Bone marrow (tissue), 2 donors: ENCODE measurements at places on chromosomes 2 and 18.
A peak's percentile ranks its signal among the peaks of the same experiment; 100 is the strongest.

DNA sequence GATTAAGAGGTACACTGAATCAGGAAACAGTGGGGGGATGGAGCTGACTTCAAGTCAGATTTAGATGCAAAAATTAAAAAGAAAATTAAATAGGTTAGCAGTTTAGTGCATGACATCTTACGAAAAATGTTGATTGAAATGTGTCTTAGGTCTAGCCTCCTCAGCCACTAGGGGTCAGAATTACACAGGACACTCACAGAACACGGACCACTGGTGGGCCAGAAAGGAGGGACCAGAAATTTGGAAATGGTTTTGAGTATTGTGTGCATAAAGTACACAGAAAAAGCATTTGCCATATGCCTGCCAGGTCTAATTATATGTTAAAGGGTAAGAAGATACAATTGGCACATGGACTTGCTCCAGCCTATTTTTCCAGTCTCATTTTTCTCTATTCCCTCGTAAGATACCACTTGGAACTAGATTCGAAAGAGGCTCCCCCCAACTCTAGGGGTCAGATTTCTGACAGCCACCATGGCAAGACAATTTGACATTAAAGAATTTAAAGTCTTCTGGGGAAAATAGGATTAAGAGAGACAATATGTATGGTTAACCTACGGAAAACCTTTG, 550.2 kb upstream of the SETBP1 start:
- DNase-seq = peak; percentile 29

- no peak for DNase-seq
Measured at GRCh38 chr2:128396500-128396891, 77.8 kb upstream of the HS6ST1 start.

DNA sequence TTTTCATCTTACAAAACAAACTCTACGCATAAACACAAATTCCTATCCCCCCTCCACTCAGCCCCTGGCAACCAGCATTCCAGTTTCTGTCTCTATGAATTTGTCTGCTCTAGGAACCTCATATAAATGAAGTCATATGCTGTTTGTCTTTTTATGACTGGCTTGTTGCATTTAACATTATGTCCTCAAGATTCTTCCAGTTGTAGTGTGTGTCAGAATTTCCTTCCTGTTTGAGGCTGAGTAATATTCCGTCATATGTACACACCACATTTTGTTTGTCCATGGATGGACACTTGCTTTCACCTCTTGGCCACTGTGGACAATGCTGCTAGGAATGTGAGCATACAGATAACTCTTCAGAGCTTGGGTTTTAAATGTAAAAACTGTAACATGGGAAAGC, 272.1 kb downstream of the GBX2 start:
- DNase-seq = no peak

DNA sequence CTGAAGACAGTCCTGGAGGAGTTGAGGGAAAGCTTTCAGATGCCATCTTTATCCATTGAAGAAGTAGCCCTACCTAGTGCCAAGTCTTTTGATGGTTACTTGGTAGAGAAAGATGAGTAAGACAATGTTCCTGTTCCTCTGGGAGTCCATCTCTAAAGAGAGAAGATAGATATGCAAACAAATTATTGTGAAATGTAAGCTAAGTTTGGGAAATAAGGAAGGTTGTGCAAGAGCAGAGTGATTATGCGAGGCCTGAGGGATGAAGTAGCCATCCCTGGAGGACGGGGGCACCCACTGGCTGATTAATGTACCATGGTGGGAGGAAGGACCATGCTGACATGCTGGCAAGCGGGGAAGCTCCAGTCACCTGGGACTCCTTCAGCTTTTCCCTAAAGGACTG, 994 bp upstream of the DTNA start:
- DNase-seq = no peak

GRCh38 chr2:208017721-208018120, 7.6 kb downstream of the PLEKHM3 start:
- DNase-seq = no peak

DNA sequence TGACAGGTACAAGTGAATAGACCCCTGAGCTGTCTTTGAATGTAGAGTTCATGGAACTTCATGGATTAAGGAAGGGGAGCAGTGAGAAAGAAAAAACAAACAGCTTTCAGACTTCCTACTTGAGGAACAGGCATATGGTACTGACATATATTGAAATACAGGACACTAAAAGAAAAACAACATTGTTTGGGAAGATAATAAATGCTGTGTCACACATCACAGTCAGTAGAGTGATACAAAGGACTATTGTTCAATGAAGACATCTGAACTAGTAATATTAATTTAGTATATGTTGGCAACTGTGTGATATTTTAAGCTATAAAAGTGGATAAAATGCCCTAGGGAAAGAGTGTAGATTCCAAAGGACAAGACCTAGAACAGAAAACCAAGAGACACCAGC, 3.3 kb downstream of the DSC2 start:
- DNase-seq = no peak

DNA sequence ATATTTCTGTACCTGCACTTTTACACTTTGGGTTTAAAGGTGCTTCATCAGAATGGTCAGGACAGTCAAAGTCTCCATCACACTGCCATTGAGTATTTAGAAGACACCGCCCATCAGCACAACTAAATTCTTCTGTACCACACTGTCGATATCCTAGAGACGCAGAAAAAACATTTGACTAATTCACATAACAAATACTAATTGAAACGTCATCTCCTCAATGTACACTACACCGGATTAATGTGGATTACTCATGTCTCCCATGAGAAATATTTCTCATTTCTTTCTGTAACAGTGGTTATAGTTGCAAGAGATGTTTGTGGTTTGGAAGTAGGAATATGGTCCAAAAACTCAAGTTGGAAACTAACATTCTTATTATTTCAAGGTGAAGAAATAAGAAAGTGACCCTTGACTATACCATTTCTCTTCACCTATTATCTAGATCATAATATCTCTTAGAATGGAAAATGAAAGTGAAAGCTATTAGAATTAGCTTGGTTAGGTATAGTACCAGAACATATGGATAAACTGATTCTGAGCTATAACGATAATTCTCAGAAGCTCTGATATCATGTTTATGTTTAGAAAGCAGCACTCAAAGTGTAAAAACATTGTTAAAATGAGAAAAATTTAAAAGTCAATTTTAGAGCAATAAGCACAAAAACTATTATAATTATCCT, 1627.7 kb downstream of the LRP1B start:
- DNase-seq = no peak

DNA sequence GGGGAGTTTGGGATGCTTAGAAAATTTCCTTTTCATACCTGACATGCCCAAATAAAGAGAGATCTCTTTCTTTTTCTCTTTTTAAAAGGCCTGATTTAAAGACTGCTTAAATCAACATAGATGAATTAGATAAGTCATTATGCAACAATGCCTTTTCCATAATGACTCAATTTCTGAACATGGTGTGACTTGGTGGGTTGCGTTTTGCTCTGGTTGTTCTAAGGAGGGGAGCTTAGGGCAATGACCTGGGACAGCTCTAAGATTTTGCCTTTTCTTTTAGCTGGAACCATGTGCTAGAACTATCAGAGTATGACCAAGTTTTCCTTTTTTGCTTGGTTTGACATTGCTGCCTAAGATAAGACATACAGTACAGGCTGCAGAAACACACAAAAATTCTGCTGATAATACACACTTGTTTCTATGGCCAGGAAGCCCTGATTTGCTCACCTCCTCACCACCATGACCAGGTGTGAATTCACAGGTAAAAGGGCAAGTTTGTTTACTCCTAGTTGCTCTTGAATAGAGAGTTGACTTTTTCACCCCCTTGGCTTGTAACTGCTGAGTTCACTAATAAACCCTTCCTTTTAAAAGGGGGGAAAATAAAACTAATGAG, 58.1 kb upstream of the IL1RL1 start:
- DNase-seq = no peak

- DNase-seq = no peak
Measured at GRCh38 chr2:86284987-86285386, 52.4 kb downstream of the REEP1 start.

DNA sequence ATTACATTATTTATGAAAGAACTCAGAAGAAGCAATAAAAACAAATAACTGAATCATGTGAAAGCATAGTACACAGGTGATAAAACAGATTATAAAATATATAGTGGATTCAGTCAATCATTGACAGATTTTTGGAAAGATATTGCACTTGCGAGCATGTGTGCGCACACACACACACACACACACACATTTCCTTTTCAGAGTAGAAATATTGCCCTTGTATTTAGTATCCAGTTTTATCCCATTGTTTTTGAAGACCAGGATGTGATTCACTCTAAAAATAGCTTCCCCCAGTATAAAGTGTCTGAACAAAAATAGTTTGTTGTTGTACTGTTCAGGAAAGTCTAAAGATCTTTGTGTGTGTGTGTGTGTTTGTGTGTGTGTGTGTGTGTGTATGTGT, 145.5 kb downstream of the CALCRL start:
- DNase-seq = no peak

GRCh38 chr2:189516546-189516945, 64.0 kb downstream of the SLC40A1 start:
- DNase-seq = no peak

GRCh38 chr18:51522821-51523220, 325.3 kb upstream of the MEX3C start:
- no peak for DNase-seq

GRCh38 chr2:235508371-235509160, 14.7 kb downstream of the AGAP1 start:
- DNase-seq = no peak

- no peak for DNase-seq
Measured at GRCh38 chr2:81196383-81196851, 891.9 kb upstream of the LRRTM1 start.

DNA sequence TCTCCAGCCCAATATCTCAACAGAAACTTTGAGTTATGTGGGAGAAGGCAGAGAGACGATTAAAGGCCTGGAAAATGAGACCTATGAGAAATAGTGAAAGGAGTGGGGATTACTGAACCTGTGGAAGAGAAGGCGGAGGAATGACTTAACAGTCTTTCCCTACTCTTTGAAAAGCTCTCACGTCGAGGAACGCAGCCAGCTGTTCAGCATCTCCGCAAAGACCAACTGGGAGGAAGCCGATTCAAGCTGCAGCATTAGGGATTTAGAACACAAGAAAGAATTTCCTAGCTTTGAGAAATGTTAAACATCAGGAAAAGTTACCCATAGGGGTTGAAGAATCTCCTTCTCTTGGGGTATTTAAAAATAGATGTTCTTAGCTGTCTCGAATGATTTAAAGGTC, 233.2 kb upstream of the PARD3B start:
- DNase-seq = no peak

DNA sequence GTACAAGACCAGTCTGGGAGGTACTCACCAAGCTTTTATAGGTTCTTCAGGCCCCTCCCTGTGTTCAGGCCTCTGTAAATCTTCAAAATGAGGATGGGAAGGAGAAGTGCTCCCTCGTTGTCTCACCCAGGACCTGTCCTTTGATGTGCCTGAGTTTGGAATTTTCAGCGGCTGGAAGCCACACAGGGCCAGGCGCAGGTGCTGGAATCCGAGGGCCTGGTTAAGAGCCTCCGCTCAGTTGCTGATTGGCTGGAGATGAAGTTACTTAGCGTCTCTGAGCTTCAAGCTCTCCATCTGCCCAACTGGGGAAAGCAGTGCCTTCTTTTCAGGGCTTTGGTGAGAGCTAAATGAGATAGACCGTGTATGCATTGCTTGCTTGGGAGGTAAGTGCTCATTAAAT, 30.0 kb downstream of the HJURP start:
- no peak for DNase-seq

GRCh38 chr2:62370321-62371250, 135.4 kb downstream of the TMEM17 start:
- no peak for DNase-seq

- DNase-seq = no peak
Measured at GRCh38 chr2:238722883-238723282, 125.0 kb upstream of the TWIST2 start.

DNA sequence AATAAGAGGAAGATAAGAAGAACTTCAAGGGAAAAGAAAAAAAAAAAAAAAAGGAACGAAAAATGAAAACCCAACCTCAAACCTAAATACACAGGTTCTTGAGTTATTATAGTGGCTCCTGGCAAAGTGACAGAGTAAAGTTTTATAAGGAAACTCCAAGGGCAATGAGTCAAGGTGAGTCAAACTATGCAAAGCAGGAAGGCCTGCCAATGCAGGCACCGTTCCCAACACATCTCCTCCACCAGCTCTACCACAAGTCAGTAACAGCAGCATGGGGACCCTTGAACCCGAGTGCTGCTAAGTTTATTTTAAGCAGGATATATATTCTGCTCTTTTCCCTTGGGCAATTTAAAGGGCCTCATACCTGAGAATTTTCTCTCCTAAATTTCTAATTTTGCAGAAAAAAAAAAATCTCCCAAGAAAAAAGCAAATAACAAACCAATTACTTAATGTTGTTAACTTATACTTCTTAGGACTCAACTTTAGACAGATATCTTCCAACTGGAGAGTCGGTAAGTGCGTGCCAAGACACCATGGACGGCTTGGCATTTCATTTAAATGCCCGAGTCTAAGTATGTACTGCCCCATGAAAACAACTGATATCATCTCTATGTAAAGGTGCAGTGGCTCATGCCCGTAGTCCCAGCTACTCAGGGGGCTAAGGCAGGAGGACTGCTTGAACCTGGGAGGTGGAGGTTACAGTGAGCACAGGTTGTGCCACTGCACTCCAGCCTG, 75.7 kb upstream of the TFCP2L1 start:
- no peak for DNase-seq

DNA sequence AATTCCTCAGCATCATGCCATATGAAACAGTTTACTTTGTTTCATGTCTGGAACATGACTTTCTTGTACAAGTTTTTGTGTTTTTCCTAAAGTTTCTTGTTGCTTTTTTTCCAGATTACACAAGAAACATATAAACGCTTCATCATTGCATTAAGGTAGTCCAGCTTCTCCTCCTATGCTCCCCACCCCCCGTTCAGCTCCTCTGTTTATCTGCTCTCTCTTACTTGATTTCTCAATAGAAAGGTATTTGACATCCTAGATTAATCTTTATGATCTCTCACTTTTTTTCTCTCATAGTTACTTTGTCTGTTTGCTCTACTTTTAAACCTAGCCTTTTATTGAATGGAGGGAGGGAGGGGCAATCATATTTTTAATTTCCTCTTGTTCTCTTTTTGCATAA, 25.4 kb downstream of the SLC40A1 start:
- no peak for DNase-seq

GRCh38 chr18:68509902-68510301, 205.0 kb downstream of the TMX3 start:
- no peak for DNase-seq

DNA sequence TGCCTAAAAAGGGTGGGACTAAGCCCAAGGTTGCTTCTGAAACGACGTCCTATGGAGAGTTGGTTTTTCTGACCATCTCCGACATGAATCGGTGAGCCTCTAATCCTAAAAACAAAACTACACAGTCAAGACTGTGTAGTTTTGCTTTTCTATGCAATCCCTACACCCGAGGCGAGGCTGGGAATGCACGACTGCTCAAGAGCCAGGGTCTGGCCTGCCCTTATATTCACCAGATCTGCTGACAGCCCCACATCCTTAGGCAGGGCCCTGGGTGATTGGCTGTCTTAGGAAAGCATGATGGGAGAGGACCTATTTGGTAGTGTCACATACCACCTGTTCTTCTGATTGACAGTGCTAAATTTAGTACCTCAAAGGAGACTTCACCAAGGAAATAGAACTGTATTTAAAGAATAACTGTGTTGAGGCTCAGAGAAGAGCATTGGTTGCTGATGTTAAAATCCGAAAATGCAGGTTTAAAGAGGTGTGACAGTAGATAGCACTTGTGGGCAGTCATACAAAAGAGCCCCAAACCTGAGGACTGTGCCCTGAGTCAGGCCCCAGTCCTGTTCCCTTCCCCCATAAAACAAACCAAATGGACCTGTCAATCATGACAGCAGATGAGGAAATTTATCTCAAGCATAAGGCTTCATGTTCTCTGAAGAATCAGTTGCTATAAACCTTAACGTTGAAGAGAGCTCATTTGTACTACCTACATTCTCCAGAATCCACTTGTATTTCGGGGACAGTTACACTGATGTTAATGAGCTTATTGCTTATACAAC, at the start of gene TTN:
Gene TTN, minus strand, starts transcription at position 197 of the 782 bp plus-strand sequence. CDS start 2,781 bp downstream, outside the sequence.
- DNase-seq = no peak
